ENCODE measurements at places on chromosomes 6 and 20. TPM values are rescaled to one million over a fixed set of nuclear protein-coding genes. Genes with fewer than 3 reads are reported as not detected.

KHDRBS2 gene
- total RNA-seq, result not detected

AVP gene
- total RNA-seq, result not detected

LY6G6F gene
- total RNA-seq, result not detected

MYB gene
- total RNA-seq, result 18.0 TPM
